ENCODE measurements at places on chromosomes 13 and 19. TPM values are rescaled to one million over a fixed set of nuclear protein-coding genes. Genes with fewer than 3 reads are reported as not detected.

The RASA3 gene
- total RNA-seq, result 9.7 TPM

The CD37 gene
- total RNA-seq, result 4.8 TPM

DNA sequence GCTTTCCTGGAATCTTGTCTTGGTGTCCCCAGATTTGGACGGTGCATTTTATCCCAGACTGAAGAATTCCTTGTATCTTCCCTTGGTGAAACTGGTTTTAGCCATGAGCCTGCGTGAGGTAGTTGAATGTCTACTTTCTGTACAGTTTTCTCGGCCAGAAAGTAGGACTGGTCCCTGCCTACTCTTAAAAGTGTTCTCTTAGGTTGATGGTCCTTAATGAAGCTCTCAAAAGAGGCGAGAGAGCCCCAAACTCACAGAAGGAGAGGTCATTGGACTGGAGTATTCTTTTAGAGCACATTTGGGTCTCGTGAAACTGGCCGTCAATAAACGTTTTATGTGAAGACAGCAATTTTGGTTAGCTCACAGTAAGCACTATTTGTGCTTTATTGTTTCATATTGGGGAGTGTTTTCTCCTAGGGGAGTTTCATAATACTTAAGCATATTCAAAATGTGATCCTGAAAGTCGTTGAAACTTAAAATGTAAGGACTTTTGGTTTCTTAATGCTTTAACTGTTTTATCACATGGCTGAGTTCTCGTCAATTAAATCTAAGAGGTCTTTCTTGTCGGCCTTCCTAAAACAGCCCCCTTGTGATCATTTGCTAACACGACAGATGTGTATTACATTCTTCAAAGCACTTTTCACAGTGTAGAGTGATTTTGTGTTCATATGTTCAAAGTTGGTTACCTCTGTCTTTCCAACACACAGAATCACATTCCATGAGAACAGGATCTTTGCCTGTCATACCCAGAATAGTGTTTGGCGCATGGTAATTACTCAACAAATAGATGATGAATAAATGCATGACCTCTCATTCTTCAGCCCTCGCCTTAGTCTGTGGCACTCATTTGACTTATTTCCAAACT lies 889 bp downstream of the GTF2F2 start:
- no peak for DNase-seq

DNA sequence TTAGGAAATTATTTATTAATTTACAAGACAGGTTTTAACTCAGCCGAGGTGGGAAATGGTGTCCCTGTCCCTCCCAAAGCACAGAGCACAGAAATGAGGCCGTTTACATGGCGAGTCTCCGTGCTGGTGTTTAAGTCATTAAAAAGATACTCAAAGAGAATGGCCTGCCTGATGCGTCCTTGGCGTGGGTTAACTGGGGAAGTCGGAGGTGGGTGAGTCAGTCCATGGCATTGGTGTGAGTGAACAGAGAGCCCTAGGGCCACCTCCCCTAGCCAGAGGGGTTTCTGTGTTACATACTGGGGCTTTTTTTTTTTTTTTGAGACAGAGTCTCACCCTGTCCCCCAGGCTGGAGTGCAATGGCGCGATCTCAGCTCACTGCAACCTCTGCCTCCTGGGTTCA lies 3.9 kb downstream of the FEM1A start:
- DNase-seq, result no peak

DNA sequence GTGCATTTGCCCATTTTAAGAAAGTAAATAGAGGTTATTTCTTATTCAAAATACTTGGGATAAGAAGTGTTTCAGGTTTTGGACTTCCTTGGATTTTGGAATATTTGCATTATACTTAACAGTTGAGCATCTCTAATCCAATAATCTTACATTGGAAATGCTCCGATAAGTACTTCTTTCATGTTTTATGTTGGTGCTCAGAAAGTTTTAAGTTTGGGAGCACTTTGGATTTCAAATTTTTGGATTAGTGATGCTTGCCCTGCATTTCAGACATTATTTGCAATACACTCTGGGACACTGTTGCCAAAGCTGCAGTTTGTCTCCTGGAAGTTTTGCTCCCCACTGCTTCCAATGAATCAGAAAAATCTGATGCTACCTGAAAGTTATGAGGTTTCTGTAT lies 691.9 kb upstream of the SLITRK6 start:
- DNase-seq, result no peak

GRCh38 chr19:57099199-57099661 lies 20.6 kb upstream of the USP29 start:
- DNase-seq, result peak; percentile 77

GRCh38 chr13:93413972-93414717 lies 187.5 kb downstream of the GPC6 start:
- DNase-seq, result no peak

GRCh38 chr19:39372047-39372802 lies 18.7 kb downstream of the PAF1 start:
- peak; percentile 80 for DNase-seq

DNA sequence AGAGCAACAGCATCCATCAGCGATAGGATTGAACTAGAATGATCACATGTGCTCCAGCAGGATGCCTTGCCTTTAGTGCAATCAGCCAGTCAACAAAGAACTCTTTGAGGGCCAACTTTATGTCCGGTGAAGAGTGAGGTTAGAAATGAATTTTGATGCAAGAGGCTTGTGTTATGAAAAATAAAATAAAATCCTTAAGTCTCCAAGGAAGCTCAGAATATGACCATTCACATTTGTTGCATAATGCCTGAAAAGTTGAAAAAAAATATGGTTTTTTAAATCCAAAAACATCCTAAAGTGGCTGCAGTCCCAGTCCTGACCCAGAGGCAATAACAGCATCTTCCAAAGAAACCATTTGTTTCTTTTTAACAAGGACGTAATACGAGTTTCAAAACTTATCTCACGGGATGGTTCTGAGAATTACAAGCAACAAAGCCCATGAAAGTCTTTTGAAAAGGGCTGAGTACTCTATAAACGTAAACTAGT lies 61.3 kb downstream of the DCLK1 start:
- DNase-seq, result no peak

- no peak for DNase-seq
Measured at GRCh38 chr19:19162495-19162894, 7.6 kb downstream of the MEF2B start.

- DNase-seq, result no peak
Measured at GRCh38 chr19:38111898-38112297, 112.1 kb downstream of the DPF1 start.

All from cardiac septum (tissue), 1 donor.